Muscle of arm (tissue), 14 donors: ENCODE measurements at places on chromosomes 1 and 21.

- DNase-seq, result peak; percentile 60
Measured at GRCh38 chr1:56334047-56334446, 245.3 kb downstream of the PLPP3 start.

- DNase-seq, result no peak
Measured at GRCh38 chr1:164583835-164584539, 25.0 kb downstream of the PBX1 start.

- no peak for DNase-seq
Measured at GRCh38 chr1:217228689-217229088, 402.2 kb downstream of the GPATCH2 start.

GRCh38 chr1:246181241-246181640, 325.8 kb downstream of the SMYD3 start:
- DNase-seq, result no peak

- no peak for DNase-seq
Measured at GRCh38 chr1:94130851-94131595, 10.1 kb upstream of the ABCA4 start.
